ENCODE measurements at places on chromosomes 1 and 21. TPM values are rescaled to one million over a fixed set of nuclear protein-coding genes. Genes with fewer than 3 reads are reported as not detected.

DNA sequence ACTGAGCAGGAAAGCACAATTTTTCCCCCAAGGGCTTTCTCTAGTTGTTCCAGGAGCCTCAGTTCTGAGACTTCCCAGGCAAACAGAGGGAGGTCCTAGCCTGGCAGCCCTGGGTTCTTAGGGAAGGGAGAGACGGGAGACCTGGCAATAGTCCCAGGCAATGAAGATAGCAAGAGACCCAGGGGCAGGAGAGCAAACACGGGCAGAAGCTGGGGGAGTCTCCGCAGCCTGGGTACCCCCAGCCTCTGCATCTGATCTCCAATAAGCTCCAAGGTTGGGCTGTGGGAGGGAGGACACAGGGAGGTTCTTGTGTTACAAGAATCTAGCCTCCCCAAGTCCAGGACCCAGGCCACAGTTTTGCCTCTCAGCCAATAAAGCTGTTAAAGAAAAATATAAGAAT lies 2.4 kb downstream of the BLACAT1 start:
- no peak for DNase-seq

- peak; percentile 72 for DNase-seq
These were observed 31.8 kb upstream of the JUN start for GRCh38 chr1:58815686-58816071.

DNA sequence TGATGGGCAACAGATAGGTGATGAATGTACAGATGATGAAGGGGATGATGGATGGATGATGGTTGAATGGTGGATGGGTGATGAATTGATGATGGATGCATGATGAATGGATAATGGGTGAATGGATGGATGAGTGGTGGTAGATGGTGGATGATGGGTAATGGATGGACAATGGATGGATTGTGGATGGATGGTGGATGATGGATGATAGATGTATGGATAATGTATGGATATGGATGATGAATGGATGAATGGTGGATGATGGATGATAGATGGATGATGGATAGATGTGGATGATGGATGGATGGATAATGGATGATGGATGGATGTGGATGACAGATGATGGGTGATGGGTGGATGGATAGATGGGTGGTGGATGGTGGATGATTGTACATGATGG lies 35.7 kb downstream of the WNT3A start:
- no peak for DNase-seq

DNA sequence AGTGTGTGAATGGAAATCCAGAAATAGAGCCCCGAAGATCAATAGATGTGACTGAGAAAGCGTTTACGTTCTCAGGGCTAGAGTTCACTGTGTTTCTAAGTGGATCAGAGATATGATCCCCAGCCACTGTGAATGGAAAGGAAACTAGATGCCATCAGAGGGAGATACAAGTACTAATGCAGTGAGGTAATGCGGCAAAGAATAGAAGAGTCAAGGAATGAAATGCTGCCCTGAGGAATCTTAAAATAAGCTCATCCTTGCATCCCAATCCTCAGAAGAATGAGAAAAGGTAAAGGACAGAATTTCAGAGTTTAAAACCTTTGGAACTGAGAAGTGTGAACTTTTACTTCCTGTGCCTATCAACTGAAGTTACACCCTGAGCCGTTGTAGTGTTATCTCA lies 165.5 kb upstream of the ESRRG start:
- no peak for DNase-seq

- DNase-seq: no peak
These were observed 124.0 kb downstream of the PROX1 start for GRCh38 chr1:214111796-214112195.

- no peak for DNase-seq
These were observed 105.4 kb downstream of the SPSB1 start for GRCh38 chr1:9397997-9398526.

DNA sequence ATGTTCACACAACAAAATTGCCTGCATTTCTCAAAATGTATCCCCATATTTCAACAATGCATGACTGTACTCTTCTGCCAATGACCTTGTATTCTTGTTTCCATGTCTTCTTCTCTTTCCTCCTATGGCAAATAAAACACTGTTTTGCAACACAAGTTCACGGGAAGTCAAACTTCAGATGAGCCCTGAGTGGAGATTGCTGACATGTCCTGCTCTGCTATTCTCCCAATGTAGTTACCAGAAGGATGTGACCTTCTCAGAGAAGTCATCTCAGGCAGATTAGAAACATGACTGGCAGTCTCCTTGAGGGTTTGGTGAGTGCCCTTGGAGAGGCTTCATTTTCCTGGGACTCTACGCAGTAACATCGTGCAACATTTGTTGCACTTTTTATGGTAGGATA lies 15.6 kb downstream of the FCGR2B start:
- no peak for DNase-seq

DNA sequence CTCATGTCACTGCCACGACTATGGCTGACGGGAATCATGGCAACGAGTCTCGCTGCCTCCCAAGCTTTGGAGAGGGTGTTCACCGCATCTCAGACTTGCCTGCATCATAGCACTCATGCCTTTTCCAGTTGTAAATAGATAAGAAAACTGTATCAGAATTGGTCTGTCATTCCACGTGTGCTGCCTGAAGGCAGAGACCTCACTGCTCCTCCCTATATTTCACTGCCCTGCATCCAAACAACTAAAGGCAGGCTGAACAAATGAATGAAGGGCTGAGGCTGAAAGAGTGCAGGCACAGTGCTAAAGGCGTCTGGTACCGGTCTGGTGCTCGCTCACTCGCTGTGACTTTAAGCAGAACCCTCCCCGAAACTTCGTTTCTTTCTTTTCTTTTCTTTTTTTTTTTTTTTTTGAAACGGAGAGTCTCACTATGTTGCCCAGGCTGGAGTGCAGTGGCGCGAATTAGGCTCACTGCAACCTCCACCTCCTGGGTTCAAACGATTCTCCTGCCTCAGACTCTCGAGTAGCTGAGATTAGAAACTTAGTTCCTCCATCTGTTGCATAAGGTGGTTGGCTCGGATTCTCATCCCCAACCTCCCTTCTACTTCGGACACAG lies 542 bp downstream of the EIF2B3 start:
- DNase-seq: no peak

- peak; percentile 26 for DNase-seq
These were observed 355.6 kb downstream of the PRDM2 start for GRCh38 chr1:14055442-14056223.

GRCh38 chr1:40394491-40395172 lies 21.1 kb downstream of the SMAP2 start:
- DNase-seq: no peak

GRCh38 chr1:110224240-110224995 lies 14.3 kb downstream of the KCNC4 start:
- no peak for DNase-seq

DNA sequence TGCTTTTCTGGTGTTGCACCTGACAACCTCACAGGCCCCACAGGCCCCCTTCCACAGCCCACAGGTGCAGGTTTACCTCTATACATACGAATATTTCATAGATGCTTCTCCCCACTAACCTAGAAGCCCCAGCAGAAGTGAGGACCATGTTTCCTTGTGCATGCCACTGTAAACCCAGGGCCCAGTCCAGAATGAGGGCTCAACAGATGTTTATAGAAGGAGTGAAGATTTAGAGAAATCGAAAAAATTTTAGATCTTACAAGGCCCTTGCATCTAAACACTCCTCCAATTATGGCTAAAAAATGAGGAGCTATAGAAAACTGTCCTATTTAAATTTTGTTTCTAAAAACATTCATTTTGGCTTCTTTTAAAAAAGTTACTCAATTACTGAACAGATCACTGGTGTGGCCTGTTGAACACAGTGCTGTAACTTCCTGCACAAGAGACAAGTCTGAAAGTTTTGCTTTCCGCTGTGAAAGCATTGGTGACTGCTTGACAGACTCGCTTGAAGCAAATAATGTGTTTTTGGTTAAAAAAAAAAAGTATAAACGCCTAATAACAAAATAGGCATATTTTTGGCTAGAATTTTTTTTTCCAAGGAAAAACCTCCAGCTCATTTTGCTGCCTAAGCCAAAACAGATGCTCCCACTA lies 1.2 kb downstream of the ABCB10 start:
- peak; percentile 29 for DNase-seq

GRCh38 chr21:40905251-40905650 lies 58.3 kb upstream of the DSCAM start:
- no peak for DNase-seq

GRCh38 chr1:70205434-70206118 lies at the start of gene LRRC40:
TSS of gene LRRC40 (minus strand) at chr1:70205579. CDS start at chr1:70205540, 39 bp downstream.
- DNase-seq: peak; percentile 98

DNA sequence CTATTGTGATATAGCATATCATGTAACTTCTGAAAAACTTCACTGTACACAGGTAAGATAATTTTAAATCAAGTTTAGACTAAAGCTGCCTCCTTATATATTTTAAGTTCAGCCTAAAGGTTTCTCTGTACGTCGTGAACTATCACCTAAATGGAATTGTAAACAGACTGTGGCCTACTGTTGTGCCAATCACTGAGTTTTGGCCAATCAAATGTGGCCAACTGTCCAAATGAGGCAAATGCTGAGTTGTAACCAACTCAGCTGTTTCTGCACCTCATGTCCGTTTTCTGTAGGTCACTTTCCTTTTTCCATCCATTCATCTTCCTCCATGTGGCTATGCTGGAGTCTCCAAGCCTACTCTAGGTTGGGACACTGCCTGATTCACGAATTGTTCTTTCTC lies 63.7 kb upstream of the ST6GALNAC3 start:
- DNase-seq: no peak

DNA sequence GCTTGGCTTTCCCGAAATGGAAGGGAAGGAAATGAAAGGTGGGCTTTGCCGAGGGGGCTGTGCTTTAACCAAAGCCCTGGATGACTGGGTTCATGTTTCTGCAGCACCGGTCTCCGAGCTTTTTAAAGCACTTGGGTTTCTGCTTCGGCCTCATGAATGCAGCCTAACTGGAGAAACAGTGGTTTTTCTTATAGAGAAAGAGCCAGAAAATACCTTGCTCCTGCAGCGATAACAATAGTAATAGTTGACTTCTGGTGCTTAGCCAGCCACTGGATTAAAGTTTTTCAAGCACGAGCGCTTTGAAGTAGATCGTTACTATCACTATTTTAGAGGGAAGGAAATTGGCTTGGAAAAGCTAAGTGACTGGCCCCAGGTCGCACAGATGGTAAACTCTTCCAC lies 500 bp upstream of the DOCK7 start:
- DNase-seq: no peak

DNA sequence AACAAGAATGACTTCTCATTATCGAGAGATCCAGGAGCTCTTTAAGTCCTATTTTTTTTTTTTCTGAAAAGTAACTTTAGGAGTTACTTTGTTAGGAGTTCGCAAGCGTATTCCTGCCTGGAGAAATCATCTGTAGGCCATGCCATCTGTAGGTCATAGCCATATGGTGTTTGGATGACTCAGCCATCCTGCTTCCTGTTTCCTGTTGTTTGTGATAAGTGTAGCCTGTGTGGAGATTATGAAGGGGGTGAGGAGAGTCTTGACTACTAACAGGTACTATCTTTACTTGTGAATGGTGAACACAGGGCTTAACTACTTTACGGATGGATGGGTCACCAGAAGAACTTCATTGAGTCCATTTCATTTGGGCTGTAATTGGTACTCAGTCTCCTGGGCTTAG lies 327.2 kb downstream of the PTPRU start:
- DNase-seq: no peak

DNA sequence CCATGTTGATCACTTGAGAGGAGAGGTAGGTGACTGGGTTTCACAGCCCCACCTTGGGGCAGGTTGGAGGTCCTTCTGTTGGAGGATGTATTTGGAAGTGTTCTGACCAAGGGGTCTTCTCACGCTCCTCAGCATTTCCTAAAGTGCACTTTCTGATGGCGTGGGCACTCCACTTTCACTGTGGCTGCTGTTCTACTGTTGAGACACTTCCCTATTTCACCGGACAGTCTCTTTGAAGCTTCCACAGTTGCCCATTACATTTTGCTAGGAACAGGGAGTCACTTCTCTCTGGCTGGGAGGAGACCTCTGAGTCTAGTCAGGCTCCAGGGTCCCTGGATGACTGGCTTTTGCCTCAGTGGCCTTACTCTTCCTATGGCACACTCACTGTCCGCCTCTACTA lies 180.0 kb upstream of the LMO4 start:
- no peak for DNase-seq

DNA sequence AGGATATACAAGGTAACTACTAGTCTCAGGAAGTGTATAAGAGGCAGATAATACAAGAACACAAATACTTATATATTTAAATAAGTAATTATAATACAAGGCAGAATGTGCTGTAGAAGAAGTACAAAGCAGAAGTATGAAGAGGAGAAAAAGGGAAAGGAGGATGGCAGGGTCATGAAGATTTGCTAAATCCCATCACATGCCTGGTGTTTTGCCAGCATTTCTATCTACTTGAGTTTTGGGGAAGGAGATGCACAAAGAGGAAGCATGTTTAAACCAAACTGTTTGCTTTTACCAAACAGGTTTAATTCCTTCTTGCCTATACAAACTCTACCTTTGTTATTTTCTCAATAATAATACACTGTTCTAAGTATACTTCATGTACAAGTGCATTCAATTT lies 60.9 kb upstream of the PODN start:
- no peak for DNase-seq

DNA sequence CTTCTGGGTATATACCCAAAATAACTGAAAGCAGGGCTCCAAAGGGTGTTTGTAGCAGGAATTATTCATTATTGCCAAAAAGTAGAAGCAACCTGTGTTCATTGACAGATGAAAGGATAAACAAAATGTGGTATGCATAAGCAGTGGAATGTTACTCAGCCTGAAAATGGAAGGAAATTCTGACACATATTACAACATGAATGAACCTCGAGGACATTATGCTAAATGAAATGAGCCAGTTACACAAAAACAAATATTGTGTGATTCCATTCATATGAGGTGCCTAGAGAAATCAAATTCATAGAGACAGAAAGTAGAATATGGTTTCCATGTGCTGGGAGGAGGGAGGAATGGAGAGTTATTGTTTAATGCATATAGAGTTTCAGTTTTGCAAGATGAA lies 86.3 kb upstream of the ARTN start:
- no peak for DNase-seq

GRCh38 chr1:240508950-240509349 lies 103.0 kb downstream of the GREM2 start:
- no peak for DNase-seq

GRCh38 chr1:18693256-18694098 lies 62.8 kb downstream of the PAX7 start:
- DNase-seq: peak; percentile 23

GRCh38 chr1:30745156-30745833 lies 12.3 kb downstream of the LAPTM5 start:
- DNase-seq: peak; percentile 72

The LCK gene
- total RNA-seq: 0.40 TPM

The MNDA gene
- not detected for total RNA-seq

The COL6A1 gene
- 193 TPM for total RNA-seq

The ATXN7L2 gene
- total RNA-seq: 5.1 TPM

The GJB4 gene
- 2.0 TPM for total RNA-seq

The S100A6 gene
- 173 TPM for total RNA-seq

The RGS7 gene
- 1.1 TPM for total RNA-seq

The S100A7 gene
- total RNA-seq: not detected

The KLHDC7A gene
- total RNA-seq: 2.3 TPM

The LRIF1 gene
- 12.8 TPM for total RNA-seq

The XCL1 gene
- total RNA-seq: 0.23 TPM

The RIPK4 gene
- 32.8 TPM for total RNA-seq

The CACNA1S gene
- total RNA-seq: not detected

The SPRR4 gene
- total RNA-seq: not detected

The COL6A2 gene
- 389 TPM for total RNA-seq
